ENCODE measurements at places on chromosomes 7 and 10. TPM values are rescaled to one million over a fixed set of nuclear protein-coding genes. Genes with fewer than 3 reads are reported as not detected.

- no peaks in the 10 kb centered on the region for H3K4me1 ChIP-seq
- no peaks in the 10 kb centered on the region for H3K27me3 ChIP-seq
- peak within 1 kb of the TSS; percentile 89 for H3K4me3 ChIP-seq
- H3K36me3 ChIP-seq, result no peaks in the 10 kb centered on the region
- peak; percentile 96 for DNase-seq
Measured at GRCh38 chr10:110567201-110568054, at the start of gene SMC3. Gene SMC3 (plus strand): TSS chr10:110567695. CDS start chr10:110567817, 122 bp downstream.

Gene THNSL1
- total RNA-seq, result 5.4 TPM

Gene GBX1
- not detected for total RNA-seq

Gene LIPN
- total RNA-seq, result 0.41 TPM

DNA sequence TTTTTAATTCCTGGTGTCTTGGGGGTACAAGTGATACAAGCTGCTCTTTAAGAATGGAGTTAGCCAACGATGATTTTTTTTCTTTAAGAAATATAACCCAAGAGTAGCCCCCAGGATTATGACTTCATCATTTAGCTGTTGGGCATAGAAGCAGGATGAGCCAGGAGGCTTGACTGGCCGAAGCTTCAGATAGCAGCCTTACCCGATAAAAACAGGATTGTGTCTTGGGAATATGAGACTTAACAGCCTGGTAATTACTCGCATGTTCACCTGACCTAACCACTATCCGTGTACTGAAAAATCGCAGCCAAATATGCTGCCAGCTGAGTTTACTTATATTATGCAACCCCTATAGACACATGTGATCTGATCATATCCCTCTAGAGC is 346.0 kb upstream of the BMPER start:
- no peaks in the 10 kb centered on the region for H3K27me3 ChIP-seq
- no peak overlapping the region for H3K4me3 ChIP-seq
- no peaks in the 10 kb centered on the region for H3K36me3 ChIP-seq
- H3K27ac ChIP-seq, result no peak overlapping the region

DNA sequence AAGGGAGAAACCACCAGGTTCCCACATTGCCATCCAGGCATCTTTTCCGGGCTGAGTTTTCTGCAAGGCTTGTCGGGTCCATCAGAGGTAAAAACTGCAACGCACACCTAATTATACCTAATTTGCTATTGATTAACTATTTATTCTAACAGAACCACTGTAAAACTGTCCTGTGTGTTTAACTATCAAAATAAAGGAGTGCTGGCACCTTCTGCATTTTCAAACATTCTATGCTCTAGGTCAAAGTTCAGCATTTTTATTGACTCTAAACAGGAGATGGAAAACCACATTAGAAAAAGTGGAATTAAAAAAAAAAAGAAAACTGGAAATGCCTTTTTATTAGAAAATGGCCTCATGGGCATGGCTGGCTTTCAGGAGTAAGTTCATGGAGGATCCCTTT is 82.0 kb downstream of the ADARB2 start:
- no peak overlapping the region for H3K27ac ChIP-seq
- H3K4me3 ChIP-seq, result no peak overlapping the region
- H3K36me3 ChIP-seq, result no peaks in the 10 kb centered on the region
- no peak for DNase-seq
- no peaks in the 10 kb centered on the region for H3K4me1 ChIP-seq

DNA sequence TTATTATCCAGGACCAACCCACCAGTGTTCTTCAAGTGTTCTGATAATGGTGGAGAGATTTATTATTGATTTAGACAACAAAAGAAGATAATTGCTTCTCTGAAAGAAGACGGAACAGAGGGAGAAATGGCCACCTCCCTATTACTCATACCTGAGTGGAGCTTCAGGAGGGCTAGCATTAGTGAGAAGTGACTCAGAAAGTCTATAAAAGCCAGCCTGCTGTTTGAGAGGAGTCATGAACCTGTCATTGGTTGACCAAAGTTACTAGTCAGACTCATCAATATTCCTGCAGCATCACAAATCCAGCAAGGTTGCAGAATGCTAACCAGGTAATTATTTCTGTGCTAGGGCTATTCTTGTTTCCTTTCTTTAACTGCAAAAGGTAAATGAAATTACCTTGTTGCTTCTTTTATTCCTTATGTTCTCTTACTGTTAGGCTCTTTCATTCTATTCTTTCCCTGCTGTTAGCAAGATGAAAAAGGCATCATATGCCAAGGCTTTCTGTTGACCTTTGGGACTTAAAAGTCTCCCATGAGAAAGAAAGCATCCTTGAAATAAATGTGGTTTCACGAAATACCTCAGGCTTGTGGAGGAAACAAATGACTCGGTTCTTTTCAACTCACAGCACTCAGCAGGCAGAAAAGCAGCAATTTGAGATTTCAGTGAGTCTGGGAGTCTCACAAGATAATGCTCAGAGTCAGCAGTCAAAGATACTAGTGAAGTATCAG is 256.4 kb upstream of the PHYHIPL start:
- no peaks in the 10 kb centered on the region for H3K36me3 ChIP-seq
- H3K4me1 ChIP-seq, result no peaks in the 10 kb centered on the region
- no peak for DNase-seq
- no peak overlapping the region for H3K4me3 ChIP-seq

Gene CYP26C1
- 0.35 TPM for total RNA-seq

DNA sequence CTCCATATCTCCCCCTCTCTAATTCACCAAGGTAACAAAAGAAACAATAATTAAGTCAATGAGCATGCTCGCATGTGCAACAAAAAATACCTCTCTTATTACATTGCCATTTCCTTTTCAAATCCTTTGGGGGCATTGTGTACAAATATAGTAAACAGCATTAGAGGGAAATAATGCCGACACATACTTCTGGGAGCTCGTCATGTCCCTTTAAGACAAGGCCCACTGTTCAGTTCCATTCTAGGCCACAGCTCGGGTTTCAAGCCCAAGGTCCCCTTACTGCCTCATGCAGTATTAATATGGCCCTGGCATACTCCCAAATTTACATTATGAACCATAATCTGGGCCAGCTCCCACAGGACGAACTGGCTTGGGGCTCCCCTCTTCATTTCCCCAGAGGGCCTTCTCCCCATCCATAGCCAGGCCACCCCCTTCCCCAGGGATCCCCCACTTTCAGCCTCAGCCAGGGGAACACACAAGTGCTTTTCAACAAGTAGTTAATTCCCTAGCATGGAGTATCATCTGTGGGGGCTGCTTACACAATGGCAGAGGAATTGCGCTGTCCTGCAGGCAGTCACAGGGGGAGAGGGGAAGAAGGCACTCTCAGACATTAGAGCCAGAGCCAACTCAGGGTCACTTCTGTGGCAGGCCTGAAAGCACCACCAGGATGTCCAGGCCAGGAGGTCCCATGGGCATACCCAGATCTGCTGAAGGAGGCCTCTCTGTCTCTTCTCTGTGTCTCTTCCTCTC is 110.6 kb downstream of the KCNMA1 start:
- no peaks in the 10 kb centered on the region for H3K27me3 ChIP-seq
- no peak overlapping the region for H3K4me3 ChIP-seq
- H3K36me3 ChIP-seq, result no peaks in the 10 kb centered on the region
- no peak for DNase-seq
- no peak overlapping the region for H3K27ac ChIP-seq
- H3K4me1 ChIP-seq, result peaks cover 11% of the 10 kb centered on the region

DNA sequence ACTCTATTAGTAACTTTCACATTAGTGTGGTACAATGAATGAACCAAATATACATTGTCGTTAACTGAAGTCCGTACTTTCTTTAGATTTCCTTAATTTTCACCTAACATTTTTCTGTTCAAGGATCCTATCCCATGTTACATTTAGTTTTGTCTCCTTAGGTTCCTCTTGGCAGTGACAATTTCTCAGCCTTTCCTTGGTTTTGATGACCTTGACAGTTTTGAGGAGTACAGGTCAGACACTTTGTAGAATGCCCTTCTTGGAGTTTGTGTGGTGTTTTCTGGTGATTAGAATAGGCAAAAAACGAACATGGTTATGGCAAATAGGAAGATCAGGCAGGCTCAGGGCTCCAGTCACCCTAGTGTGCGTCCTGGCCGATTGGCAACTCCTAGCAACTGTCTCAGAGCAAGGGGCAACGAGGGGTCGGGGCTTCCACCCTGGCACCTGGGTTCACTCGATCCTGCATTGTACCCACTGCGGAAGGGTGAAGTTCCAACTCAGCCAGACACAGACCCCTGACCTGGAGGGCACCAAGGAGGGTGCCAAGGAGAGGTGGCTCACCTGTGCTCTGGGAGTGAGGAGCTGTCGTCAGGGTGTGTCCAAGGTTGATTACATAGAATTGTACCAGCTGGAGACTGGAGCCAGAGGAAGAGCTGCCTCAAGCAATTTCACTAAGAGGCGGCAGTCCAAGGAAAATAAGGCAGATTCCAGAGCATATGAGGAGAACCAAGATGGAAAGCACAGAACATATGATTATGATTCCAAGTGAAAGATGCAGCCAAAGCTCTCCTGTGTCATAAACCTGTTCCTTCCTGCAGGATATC is 37.5 kb downstream of the PAPSS2 start:
- no peaks in the 10 kb centered on the region for H3K27me3 ChIP-seq
- H3K27ac ChIP-seq, result no peak overlapping the region
- no peaks in the 10 kb centered on the region for H3K4me1 ChIP-seq
- no peaks in the 10 kb centered on the region for H3K36me3 ChIP-seq

DNA sequence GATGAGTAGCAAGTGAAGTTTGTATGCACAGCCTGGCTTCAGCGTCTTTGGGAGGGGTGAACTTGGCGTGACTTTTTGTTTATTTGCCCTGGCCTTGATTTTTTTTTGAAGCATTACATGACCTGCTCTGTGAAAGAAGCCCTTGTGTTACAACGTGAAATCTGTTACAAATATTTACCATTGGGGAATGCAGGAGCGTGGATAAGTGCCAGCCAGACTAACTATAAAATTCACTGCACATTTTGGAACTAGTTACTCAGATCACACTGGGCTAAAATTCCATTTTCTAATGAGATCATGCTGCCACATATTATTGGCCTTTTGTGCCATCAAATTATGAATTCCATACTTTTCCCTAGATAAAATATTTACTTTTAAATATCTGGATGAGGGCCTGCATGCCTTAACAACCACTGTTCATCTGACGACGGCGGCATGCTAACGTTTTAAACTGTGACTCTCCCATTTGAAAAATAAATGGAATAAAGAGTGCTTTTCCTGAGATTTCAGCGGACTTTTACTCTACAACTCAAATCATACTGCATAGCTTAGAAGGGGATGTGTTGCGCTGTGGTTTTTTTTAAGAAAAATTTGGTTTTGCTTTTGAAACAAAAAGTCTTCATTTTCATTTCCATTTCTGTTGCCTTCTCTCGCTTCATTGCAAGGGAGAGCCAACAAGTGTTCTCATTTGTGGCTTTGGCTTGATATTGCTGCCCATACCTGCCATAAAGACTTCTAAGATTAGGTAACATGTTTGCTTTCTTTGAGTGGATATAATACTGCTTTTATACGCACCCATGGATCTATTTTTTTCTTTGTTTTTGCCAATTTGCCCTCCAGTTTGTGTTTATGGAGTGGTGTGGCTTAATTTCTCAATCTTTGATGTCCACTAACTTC is 352.2 kb downstream of the TFEC start:
- no peak for DNase-seq
- no peaks in the 10 kb centered on the region for H3K4me1 ChIP-seq
- no peaks in the 10 kb centered on the region for H3K36me3 ChIP-seq

- DNase-seq, result peak; percentile 63
- no peak overlapping the region for H3K27ac ChIP-seq
- no peaks in the 10 kb centered on the region for H3K36me3 ChIP-seq
Measured at GRCh38 chr10:14173706-14174594, 156.8 kb downstream of the FRMD4A start.

Gene RET
- 3.1 TPM for total RNA-seq

DNA sequence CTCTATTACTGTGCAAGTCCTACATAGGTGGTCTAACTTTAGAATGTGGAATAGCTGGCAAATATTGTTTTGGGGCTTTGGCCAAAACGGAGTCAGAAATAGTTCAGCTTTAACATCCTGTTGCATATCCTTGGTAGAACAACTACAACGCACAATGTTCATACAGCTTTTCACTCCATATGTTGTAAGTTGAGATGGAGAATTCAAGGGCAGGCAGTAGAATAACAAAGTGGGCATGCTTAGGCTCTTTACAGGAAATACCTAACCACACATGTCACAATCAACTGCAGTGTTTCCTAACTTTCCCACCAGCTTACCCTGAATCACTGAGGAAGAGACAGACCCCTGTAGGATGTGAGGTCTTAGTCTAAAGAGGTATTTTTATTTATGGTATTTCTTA is 122.3 kb downstream of the PPP1R3A start:
- no peak overlapping the region for H3K4me3 ChIP-seq
- H3K4me1 ChIP-seq, result no peaks in the 10 kb centered on the region
- H3K27ac ChIP-seq, result no peak overlapping the region
- no peak for DNase-seq
- H3K36me3 ChIP-seq, result no peaks in the 10 kb centered on the region

DNA sequence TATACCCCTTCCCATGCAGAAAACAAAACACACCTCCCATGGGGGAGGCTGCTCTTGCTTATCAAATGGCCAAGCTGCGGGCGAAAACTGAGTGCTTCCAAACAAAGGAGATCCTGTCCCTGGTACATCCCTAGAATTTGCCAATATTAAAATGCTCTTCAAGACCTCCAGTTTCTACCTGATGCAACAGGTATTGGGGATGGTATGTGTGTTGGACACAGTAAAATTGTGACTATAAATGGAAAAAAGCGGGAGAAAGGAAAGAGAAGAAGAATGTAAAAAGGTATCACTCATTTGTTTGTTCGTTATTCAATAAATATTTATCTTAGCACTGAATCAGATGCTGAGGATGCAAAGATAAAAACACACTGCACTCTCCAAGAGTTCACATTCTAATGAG is 123.9 kb downstream of the KMT2E start:
- H3K4me1 ChIP-seq, result no peaks in the 10 kb centered on the region
- no peak overlapping the region for H3K27ac ChIP-seq
- no peak for DNase-seq
- H3K27me3 ChIP-seq, result no peaks in the 10 kb centered on the region
- no peak overlapping the region for H3K4me3 ChIP-seq

DNA sequence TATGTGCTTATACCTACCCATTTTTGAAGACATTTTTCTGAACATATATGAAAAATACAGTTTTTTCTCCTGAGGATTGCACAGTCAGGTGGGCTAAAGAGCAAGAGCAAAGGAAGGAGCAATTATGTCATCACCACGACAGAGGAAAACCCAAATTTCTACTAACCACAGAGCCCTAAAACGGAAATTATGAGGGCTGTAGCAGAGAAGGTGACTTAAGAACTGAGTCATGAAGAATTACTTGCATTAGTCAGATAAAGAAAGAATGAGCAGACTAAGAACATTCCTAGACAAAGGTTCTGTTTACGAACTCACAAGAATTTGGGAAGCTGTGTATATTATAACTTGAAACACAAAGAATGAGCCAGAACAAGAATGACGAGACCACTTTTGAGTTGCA is 974.4 kb downstream of the NXPH1 start:
- H3K4me1 ChIP-seq, result no peaks in the 10 kb centered on the region
- H3K4me3 ChIP-seq, result no peak overlapping the region
- no peaks in the 10 kb centered on the region for H3K36me3 ChIP-seq
- DNase-seq, result no peak

GRCh38 chr10:63467841-63468240 is 2.1 kb upstream of the JMJD1C start:
- no peak for DNase-seq
- no peak overlapping the region for H3K27ac ChIP-seq
- H3K27me3 ChIP-seq, result no peaks in the 10 kb centered on the region
- H3K4me3 ChIP-seq, result no peak overlapping the region
- H3K36me3 ChIP-seq, result no peaks in the 10 kb centered on the region
- no peaks in the 10 kb centered on the region for H3K4me1 ChIP-seq

Measured in kidney (tissue), 22 donors.